ENCODE measurements at places on chromosomes 5 and 9. TPM values are rescaled to one million over a fixed set of nuclear protein-coding genes. Genes with fewer than 3 reads are reported as not detected.

- no peak for DNase-seq
Observed at GRCh38 chr9:121839726-121840500, 188.5 kb downstream of the DAB2IP start.

- no peak for DNase-seq
Observed at GRCh38 chr5:66238435-66238834, 94.3 kb downstream of the SREK1 start.

NR4A3 gene
- total RNA-seq, result 12.8 TPM

DNA sequence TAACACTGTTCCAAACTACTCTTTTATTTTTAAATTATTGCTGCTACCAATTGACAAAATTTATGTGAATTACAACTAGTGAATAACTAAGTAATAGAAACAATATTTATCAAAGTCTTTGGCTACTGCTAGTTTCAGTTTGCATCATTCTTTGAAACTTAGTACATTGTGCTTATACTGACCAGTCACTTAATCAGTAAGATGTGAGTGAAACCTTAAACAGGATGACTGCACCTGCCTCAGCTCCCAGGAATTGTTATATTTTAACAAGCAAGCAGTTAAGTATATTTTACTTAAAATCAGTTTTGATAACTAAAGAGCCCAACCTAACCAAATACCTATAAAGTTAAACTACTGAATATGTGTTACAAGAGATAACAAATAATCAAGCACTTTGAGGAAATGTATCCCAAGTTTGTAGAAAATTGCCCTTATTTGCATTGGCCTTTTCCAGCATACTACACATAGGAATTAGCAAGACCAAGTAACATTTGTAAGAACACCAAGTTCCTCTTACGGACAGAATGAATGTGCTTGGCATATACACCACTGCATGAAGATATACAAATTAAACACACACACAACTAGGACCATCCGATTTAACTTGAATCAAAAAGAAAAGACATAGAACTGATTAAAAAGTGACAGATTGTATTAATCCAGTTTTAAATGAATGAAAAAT, 545.5 kb upstream of the DAB2 start:
- DNase-seq, result no peak

OLFM1 gene
- total RNA-seq, result 25.2 TPM

DNA sequence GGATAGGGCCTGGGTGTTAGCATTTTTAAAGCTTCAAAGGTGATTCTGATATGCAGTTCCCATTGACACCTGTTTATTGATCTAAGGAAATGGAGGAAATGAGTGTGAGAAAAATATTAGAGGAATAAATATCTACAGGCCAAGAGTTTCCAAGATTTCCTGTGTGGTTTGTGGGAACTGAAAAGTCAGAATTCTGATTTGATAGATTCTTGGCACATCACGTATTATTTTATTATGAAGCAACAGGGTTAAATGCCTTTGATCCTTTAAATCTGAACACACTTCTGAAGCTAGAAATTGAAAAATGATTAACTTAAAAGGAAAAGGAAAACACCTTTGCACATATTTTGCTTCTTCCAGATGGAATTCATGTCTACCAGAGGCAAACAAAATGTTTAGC, 113.7 kb downstream of the CD180 start:
- no peak for DNase-seq

- no peak for DNase-seq
Observed at GRCh38 chr5:18270635-18271338, 636.5 kb downstream of the TAF11L14 start.

DNA sequence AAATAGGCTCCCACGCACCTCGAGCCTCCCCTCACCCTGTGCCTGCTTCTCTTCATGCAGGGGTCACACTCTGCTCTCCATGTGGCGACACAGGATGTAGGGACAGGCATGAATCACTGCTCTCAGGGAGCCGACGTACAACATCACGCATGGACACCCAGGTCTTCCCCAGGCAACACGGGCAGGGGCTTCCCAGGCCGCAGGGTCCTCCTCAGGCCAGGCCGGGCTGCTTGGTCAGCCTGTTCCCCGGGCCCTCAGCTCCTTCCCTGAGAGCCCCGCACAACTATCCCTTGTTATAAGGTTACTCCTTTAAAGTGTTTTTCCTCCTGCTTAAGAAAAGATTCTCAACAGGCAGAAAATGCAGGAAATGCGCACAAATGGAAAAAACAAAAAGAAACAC, 1.1 kb downstream of the SLC6A18 start:
- DNase-seq, result no peak

ARHGEF37 gene
- total RNA-seq, result 3.1 TPM

DNA sequence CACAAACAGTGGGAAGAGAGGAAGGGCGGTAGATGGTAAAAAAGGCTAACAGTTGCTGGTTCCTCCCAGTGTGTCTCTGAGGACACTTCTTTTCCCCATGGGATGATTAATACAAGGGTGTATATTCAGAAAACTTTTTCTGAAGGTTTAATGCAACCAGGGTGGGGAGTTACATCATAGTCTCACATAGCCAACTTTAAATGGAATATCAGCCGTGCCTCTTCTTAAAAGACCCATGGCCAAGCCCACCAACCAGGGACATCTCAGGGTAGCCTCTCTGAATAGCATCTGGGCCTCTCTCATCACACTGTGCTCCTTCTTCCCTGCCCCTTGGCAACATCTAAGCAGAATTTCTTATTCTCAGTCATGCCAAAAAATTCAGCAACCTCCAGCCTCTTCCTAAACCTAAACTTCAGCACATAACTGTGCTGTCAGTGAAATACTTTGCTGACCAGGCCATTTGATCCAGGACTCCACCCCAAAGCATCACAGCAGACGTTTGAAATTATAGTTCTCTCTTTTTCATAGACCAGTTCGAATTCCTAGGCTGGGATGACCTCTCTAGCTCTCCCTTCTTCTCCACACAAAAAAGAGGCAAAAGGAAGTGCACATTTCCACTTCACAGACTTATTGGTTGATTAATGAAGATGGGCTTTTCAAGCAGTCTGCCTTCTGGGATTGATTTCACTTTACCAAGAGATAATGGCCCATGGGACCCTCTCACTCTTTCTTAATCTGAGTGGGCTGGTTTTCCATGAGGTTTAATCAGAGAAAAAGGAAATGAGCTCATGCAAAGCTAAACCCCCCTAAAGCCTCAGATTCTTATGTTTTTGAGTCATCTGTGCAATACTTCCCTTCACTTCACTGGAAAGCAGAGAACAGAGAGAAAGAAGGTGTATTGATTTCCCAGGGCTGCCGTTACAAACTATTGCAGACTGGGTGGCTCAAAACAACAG, 85.1 kb upstream of the RAI14 start:
- DNase-seq, result no peak

DNA sequence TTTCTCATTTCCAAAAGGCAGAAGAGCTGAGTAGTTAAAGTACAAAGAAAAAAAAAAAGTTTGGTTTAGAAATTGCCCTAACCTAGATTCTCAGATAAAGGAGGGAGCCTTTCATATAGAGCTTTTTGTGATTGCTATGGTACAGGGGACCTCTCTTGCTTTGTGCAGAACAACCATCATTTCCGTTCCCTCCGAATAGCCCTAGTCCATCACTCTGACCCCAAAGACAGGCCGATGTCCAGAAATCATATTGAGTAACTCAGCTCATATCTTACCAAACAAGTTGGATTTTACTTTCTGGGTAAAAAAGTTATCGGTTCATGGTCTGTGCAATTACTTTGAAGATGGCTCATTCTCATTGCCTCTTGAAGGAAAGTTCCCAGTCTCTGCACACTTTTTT, 36.7 kb upstream of the COL15A1 start:
- DNase-seq, result no peak

DMGDH gene
- total RNA-seq, result 4.6 TPM

CCDC152 gene
- 0.44 TPM for total RNA-seq

All from omental fat pad (tissue), 4 donors.